ENCODE measurements at places on chromosomes 6 and 20.
A peak's percentile ranks its signal among the peaks of the same experiment; 100 is the strongest.

GRCh38 chr20:49482621-49483017 is at the start of gene KCNB1:
TSS of gene KCNB1 (minus strand) at chr20:49482668. CDS start at chr20:49482480, 188 bp downstream.
- no peak for DNase-seq

DNA sequence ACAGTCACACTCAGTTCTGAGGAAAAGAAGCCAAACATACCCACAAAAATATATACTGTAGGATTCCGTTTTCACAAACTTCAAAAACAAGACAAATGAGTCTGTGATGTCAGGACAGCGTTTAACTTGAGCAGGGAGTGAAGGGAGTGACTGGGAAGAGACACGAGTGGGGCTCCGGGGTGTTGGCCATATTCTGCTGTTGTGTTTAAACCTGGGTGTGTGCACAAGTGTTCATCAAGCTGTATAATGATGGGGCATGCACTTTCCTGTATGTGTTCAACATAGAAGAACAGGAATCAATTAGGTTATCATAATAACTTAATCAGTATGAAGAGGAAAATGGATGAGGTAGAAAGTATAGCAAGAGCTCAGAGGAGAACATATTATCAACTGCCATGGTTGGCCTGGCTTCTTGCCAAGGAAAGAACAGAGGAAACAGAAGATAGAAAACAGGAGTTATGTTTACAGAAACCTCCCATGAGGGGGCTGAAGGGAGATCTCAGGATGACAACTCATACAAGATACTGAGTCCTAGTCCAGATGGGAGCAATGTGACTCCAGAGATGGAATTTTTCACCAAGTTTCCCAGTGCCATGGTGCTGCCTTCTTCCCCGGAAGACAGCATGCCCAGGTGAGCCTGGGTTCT is 15.1 kb upstream of the AFDN start:
- no peak for DNase-seq

- DNase-seq = no peak
Observed at GRCh38 chr6:137412562-137412961, 81.6 kb downstream of the OLIG3 start.

DNA sequence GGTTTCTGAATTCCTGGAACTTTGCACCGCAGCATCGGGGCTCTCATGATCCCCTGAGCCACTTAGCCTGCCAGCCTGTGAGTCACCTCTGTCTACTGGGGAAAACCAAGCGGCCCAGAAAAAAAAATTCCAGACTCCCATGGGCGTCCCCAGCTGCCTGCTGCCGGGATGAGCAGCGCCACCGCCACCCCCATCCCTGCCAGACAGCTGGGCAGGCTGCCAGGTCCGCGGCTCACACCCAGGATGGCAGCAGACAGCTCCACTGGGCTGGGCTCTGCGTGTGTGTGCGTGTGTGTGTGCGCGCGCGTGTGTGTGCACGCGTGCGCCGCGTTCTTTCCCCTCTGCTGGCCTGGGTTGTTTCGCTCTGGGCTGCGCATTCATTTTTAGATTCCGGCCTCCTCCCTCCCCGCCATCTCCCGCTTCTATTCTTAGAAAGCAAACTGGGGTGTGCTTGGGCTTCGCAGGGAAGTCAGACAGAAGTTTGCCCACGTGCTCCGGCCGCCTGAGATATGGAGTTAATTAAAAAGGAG is 38.9 kb upstream of the PMEPA1 start:
- DNase-seq = peak; percentile 78

- DNase-seq = peak; percentile 61
Observed at GRCh38 chr20:36754656-36755222, 8.8 kb upstream of the NDRG3 start.

GRCh38 chr6:85468326-85468725 is 18.4 kb downstream of the NT5E start:
- DNase-seq = peak; percentile 25

GRCh38 chr6:32844839-32845383 is 1.1 kb upstream of the PSMB8 start:
- DNase-seq = no peak

DNA sequence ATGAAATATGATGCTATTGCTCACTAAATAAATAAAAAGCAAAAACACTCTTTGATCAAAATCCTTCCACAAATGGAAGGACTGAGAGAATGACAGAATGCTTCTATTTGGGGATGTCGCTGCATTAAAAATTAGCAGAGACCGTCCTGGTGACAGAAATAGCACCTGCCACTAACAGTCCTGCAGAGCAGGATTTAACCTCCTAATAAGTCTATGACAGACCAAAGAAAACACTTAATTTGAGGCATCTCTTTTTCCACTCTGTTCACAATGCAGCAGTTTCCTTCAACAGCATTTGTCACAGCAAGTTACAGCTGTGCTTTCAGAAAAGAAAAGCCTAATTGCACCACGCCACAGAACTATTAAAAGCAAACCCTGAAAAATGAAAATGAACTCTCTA is 140.6 kb upstream of the BEND6 start:
- no peak for DNase-seq

DNA sequence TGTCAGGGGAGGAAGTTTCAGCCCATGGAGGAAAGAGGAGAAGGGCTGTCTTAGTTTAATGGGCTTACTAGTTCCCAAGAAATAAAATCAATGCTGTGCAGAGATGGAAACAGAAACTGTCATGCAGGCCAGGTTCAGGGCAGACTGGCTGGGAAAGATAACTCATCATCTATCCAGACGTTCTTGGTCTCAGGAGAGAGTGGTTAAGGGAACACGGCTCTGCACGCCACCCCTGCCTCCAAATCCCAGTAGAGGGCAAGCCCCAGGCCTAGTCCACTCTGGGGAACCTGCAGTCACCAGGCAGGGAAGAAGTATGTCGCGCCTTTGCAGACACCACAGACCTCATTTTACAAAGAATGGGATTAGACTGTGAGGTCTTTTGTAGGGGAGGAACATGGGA is 12.5 kb downstream of the ALDH8A1 start:
- no peak for DNase-seq

DNA sequence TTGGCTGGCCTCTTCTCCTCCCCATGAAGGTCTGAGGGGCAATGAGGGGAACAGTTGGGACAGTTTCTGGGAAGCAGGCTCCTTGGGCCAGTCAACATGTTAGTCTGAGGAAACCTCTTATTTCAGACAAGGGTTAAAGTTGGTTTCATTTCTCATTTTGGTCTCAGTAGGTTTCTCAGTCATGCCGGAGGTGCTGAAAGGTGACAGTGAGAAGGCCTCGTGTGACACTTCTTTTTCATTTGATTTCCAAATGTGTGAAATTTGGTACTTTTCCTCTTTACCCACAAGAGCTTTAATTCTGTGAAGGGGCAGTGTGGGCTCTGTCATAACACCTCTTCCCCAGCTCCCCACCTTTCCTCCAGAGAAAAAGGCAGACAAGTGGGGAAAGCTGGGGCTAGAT is 7.5 kb upstream of the GLP1R start:
- no peak for DNase-seq

DNA sequence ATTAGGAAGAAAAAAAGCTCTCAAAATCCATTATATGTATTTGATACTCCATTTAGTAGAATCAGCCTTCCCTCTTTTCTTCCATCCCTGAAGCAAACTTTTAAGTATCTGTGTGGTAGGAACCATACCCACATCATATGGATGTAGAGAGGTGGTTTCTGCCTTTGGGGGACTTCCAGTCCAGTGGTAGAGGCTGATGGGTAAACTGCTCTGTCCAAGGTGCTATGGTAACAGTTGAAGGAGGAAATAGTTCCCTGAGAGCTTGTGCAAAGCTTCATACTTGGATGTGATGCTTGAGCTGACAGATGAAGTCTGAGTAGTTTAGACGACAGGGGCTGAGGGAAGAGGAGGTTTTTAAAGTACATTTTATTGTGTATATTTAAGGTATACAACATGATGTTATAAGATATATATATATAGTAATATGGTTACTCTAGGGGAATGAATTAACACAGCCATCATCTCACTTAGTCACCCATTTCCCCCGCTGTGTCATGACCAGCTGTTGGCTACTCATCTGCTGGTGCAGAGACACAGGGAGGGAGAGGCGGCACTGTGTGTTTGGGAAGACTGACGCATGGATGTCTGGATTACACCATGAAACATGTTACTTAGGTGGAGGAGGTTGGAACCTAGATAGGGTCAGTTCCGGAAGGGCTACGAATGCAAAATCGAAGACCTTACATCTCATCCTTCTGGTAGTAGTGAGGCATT is 185.2 kb downstream of the FARS2 start:
- no peak for DNase-seq

DNA sequence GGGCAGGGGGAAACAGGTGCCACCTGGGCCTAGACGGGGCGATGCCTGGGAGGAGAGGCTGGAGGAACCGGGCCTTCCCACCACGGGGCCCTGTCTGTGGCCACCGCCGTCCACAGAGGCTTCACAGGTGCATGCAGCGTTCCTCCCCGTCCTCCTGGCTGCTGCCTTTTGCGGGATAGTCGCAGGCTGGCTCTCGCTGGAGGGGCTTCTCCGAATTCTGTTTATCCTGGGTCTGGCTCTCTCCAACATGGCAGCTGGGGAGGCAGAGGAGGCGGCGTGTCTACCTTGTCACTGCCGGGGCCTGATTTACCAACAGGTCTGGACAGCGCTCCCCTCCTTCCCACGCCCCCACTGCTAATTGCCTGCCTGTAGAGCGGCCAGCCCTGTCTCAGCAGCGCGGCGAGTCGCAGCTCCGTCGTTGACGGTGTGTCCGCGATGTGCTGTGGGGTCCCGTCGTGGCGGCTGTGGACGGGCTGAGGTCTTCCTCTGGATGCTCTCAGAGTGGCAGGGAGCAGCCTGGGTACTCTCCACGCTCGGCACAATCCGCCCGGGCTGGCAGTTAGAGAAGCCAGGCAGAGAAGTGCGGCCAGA is 262.9 kb downstream of the TAF4 start:
- DNase-seq = no peak

GRCh38 chr6:32244270-32244669 is 20.4 kb upstream of the NOTCH4 start:
- no peak for DNase-seq

DNA sequence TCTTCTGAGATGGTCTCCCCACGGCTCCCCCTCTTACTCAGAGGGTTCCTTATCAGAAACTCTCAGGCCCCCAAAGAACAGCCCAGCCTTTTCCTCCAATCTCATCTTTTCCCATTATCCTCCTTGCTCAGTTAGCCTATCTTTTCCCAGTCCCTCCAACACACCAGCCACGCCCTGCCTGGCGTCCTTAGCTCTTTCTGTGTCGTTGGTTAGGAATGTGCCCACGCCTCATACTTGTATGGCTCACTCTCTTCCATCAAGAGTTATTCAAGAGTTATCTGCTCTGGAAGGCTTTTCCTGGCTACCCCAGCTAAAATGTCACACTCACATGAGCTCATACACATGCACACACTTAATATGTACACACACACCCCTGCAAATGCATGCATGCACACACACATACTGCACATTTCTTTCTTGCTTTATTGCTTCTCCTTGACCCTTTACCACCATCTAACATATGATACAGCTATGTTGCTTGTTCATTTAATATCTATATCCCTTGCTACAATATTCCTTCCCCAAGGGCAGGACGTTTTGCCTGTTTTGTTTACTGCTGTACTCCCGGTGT is 37.6 kb downstream of the SLC2A10 start:
- DNase-seq = no peak

GRCh38 chr20:63354636-63355350 is 6.4 kb downstream of the CHRNA4 start:
- DNase-seq = no peak

DNA sequence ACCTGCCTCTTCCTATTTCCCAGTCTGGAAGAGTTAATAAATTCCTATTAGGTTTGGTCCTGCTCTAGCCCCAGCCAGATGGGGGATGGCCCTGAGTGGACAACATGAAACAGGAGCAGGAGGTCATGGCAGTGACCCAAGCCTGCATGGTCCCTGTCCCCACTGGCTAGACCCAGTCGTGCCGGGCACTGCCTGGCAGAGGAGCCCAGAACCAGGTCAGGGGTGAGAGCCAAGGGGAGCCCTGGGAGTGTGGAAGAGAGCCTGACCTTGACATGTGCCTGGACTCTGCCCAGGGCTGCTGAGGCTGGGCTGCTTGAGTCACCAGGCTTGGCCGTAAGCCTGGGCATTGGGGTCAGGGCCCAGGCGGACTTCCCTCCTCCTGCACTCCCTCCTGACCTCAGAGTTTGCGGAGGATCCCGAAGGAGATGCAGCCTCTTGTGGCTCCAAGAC is 3.6 kb downstream of the AVP start:
- DNase-seq = no peak

GRCh38 chr6:145863366-145863765 is 48.8 kb upstream of the FBXO30 start:
- DNase-seq = peak; percentile 44

DNA sequence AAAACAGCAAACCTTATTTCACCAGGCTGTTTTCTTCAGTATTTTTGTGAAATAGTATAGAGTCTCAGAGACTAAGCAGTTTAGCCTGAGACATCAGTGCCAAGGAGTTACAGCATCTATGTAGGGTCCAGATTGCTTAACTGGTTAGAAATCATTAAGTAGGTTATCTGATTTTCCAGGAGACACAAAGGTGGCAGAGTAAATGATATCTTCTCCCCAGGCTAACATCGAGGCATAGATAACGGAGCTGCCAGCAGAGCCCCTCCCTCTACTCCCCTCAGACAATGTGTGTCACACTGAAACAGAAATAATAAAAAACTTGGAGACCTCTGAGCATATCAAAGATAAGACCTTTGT is 473.0 kb upstream of the CITED2 start:
- DNase-seq = no peak

- DNase-seq = peak; percentile 6
Observed at GRCh38 chr6:116975600-116975999, 98.6 kb downstream of the RFX6 start.

DNA sequence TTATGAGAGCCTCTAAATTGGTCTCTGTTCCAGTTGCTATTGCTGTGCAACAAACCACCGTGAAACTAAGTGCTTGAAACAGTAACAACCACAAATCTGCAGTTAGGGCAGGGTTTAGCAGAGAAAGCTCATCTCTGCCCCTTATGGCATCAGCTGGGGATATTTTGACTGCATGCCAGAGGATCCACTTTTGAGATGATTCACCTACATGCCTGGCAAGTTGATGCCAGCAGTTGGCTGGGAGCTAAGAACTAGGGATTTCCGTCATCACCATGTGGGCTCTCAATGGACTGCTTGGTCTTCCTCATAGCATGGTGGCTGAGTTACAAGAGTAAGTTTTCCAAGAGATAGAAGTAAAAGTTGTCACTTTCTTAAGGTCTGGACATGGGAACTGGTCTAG is 35.1 kb downstream of the PLCB4 start:
- DNase-seq = no peak

GRCh38 chr6:101396548-101397173 is 3.2 kb downstream of the GRIK2 start:
- peak; percentile 11 for DNase-seq

DNA sequence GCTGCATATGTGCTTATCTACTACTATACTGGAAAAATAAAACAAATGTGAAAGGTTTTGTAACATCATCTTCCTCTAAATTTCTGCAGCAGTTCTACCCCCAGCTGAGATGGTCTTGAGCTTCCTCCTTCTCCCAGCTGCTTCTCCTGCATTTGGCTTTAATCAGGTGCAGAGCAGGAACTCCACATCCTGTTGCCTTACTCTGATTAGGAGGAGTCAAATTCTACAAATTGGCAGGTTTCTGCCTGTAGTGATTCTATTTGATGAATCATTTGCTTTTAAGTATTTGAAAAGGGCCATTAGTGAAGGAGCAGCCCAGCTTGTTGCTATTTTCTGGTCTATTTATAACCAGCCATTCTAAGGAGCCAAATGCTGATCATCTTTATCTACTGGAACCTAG is 224.5 kb downstream of the GMDS start:
- peak; percentile 17 for DNase-seq

Data from inflammatory macrophage treated with lipopolysaccharide for 4 hours (primary cell).